Cerebellum (tissue), 4 donors: ENCODE measurements at places on chromosomes 16 and 17.

DNA sequence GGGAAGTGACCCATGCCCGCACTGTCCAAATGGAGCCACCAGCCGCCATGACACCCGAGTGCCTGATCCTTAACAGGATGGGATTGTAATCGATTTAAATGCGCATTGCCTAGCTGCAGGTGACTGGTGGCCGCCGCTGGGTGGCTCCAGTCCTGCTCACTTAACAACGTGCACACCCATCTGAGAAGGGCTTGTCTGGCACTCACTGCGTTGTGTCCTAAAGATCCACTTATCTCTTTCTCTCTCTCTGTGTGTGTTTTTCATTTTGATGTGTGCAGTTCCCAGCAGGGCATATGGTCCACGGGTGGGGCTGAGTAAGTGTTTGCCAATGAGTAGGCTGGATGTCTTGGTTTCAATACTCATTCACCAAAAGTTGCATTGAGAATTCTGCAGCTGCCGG is 80.6 kb downstream of the IRF8 start:
- no peak for DNase-seq

GRCh38 chr17:77948690-77949114 is 9.8 kb upstream of the TNRC6C start:
- no peak for DNase-seq

DNA sequence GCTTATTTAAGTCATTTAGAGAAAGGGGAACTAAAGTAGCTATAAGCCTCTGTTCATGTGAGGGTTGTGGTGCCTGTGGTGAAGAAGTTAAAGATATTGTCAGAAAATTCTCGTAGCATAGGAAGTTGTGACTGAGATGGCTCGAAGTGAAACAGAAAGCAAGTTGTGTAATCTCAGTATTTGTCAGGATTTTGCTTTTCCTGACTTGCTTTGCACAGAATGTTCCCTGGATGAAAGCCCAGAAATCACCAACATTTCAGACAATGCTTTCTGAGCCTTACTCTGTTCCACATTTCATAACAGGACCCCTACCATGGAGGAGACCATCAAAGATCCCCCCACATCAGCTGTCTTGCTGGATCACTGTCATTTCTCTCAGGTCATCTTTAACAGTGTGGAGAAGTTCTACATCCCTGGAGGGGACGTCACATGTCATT is 10.6 kb downstream of the CALCOCO2 start:
- no peak for DNase-seq

DNA sequence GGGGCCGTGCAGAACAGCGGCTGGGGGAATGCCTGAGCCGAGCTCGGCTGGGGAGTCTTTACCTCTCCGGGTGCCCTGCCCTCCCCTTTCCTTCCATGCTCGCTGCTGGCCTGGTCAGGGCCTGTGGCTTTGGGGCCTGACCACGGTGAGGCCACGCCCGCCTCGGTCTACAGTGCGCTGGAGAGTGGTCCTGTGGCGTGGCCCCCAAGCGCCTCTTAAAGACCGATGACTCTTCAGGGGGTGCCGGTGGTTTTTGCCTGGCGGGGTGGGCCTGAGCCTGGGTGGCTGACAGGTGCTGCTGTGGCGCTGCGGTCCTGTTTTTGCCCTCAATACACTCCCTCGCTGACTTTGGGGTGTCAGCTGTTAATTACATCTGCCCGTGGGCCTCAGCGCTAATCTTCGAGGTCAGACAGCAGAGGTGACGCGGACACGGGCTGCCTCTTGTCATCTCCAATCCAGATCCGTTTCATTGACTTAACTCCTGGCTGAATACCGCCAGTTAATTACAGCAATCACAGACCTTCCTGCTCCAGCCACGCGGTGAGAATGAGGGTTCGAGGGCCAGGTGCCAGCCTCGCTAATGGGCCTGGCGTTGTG is 29.7 kb downstream of the GSE1 start:
- no peak for DNase-seq

DNA sequence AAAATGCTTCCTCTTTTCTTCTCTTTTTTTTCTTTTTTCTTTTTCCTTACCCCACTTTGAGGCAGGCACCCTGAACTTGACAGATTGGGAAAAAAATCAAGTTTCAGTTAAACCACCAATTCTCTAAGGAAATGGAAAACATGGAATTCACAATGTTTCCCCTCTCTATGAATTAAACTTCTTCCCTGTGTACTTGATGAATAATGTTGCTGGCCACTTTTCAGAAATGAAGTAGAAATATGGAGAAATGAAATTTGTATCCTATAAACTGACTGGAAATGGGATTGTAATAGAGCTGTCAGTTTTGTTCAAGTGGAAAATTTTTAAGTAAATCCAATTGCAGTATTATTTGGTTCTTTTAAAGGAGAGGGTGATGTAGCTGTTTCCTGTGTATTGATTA is 129.8 kb downstream of the CLEC16A start:
- no peak for DNase-seq

GRCh38 chr16:70749681-70750601 is 51.0 kb downstream of the VAC14 start:
- peak; percentile 63 for DNase-seq

DNA sequence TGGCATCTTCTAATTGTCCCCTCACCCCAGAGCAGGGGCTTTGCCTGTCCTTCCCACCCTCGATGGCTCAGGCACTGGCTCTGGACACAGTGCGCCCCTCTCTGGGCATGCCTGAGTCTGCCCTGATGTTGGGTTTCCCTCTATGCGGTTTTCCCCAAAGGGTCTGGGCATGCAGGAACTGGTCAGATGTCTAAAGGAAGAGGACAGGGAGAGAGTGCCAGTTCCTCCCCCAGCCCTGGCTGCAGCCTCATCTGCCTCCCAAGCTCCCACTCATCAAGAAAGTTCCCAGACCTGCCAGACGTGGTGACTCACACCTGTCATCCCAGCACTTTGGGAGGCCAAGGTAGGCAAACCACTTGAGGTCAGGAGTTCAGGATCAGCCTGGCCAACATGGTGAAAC is 41.3 kb upstream of the PABPN1L start:
- no peak for DNase-seq

DNA sequence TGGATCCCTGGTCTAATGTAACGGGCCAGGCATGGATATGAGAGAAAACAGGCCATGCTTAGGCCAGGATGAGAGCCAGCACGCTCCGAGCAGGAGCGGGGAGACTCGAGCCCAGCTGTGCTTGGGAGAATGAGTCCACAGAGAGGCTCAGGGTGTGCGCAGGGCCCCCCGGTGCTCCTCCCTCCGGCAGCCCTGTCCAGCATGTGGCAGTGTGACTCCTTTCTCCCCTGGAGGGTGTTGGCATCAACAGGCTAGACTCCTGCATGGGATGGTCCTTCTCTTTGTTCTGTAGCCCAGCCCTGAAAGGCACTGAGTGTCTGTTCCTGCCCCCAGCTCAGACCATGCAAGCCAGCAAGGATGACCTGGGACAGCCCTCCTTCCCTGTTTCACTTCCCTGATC is 23.4 kb downstream of the PGS1 start:
- no peak for DNase-seq

DNA sequence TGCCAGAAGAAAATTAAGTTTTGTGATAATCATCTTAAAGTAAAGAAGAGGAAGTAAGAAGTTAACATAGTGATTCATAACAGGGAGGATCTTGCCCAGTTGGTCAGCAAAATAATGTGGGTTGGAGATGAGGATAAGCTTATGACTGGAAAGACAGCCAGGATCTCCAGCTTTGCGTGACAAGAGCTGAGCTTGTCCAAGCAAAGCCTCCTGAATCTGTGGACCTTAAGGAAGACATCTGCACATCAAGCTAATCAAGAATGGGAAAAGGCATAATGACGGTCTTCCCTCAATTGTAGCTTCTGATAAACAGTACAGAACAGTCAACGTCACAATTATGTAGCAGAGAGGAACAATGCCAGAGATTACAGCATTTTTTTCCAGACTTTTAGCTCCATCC is 744.7 kb upstream of the GOT2 start:
- no peak for DNase-seq

- DNase-seq, result peak; percentile 62
These were observed 4.7 kb downstream of the CDC42EP4 start for GRCh38 chr17:73307130-73307529.

- peak; percentile 66 for DNase-seq
These were observed 14.2 kb downstream of the SLC7A5 start for GRCh38 chr16:87854907-87855683.
